Activated CD4-positive, alpha-beta T cell treated with anti-CD3 and anti-CD28 coated beads, Interleukin-2, Interleukin-4, amounts not matched to agents 100 ng/mL and 50 ng/mL, durations not matched to agents 16 hours and 8 hours (primary cell): ENCODE measurements at places on chromosomes 4 and X.

GRCh38 chrX:155334486-155335336 lies at the start of gene CLIC2:
CLIC2 (minus strand) TSS chrX:155334614; CDS start chrX:155334427, 187 bp downstream.
- peak; percentile 1 for DNase-seq

- DNase-seq, result no peak
Measured at GRCh38 chr4:81492606-81493230, 21.0 kb upstream of the RASGEF1B start.

- no peak for DNase-seq
Measured at GRCh38 chr4:8218371-8219031, 19.4 kb downstream of the SH3TC1 start.

DNA sequence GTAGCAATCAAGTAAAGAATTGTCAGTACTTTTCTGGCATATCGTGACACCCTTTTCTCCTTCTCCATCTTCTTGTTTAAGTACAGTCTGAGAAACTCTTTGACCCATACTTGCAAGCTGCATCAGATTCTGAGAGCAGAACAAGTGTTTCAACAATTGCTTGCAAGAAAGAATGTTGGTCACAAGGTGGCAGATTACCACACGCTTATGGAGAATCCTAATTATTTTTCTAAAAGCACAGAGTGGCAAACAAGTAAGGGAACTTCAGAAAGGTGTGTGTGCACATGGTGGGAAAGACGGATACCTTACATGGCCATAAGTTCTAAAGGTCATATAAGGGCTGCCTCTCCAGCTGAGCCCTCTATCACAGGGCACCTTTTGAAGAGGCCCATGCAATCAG lies 136.4 kb upstream of the FGF13 start:
- DNase-seq, result no peak

DNA sequence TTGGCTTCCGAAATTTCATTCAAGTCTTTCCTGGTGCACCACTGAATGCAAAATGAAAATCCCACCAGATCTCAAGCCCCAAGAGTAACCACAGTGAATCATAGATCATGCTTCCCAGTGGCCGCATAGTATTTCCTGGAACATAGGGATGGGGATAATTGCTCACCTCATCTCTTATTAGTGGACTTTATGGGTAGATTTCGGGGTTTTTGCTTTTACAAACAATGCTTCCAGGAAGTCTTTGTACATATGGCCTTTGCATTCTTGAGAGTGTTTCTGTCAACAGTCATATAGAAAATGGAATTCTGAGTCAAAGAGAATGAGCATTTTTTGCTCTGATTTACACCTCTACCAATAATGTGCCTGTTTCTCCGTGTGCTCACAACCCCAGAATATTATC lies 53.4 kb downstream of the PPEF2 start:
- peak; percentile 72 for DNase-seq

DNA sequence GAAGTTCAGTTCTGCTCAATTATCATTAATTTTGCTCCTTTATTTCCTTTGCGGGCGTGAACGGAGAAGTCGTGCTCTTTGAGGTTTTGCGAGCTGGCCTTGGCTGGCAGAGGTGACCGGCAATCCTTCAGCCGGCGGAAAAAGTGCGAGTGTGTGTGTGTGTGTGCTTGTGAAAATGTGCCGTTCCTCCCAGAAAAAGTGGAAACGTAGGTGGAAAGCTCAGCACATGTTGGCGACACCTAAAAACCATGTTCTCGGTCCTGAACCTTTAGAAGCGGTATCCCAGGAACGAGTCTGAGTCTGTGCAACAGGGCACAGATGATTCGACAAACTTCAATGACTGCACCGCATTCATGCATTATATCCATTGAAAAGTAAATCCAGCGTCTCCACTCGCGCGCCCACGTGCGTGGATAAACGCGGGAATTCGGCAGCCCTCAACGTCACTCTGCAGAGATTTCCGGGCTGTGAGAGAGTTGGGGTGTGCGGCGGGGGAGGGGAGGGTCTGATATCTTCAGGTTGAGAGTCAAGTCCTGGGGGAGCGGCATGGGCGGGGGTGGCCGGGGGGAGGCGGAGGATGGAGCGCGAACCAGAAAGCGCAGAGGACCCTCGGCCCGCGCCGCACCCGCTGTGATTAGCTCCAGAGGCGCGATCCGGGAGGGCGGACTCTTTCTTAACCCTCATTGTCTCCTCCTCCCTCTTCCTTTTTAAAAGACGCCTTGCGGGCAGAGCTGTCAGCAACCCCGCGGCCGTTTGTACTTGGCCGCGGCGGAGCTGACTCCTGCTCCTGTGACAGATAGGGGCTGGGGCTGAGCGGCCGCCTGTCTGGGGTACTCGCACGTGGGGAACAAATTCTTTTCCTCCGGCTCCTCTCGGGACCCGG lies at the start of gene SHISA3:
TSS of gene SHISA3 (plus strand) at position 737 of the 883 bp plus-strand sequence. CDS start 569 bp downstream, outside the sequence.
- DNase-seq, result peak; percentile 30

- DNase-seq, result no peak
Measured at GRCh38 chr4:180993244-180993836, 1249.9 kb upstream of the TENM3 start.

- peak; percentile 41 for DNase-seq
Measured at GRCh38 chr4:36551697-36552214, 270.3 kb downstream of the DTHD1 start.

GRCh38 chr4:182913036-182913435 lies 4.2 kb downstream of the DCTD start:
- no peak for DNase-seq

- DNase-seq, result no peak
Measured at GRCh38 chr4:68359508-68359907, 9.6 kb upstream of the YTHDC1 start.

- no peak for DNase-seq
Measured at GRCh38 chrX:16042980-16043379, 80.4 kb upstream of the GRPR start.

GRCh38 chrX:150913511-150913910 lies 15.0 kb upstream of the CD99L2 start:
- DNase-seq, result no peak

DNA sequence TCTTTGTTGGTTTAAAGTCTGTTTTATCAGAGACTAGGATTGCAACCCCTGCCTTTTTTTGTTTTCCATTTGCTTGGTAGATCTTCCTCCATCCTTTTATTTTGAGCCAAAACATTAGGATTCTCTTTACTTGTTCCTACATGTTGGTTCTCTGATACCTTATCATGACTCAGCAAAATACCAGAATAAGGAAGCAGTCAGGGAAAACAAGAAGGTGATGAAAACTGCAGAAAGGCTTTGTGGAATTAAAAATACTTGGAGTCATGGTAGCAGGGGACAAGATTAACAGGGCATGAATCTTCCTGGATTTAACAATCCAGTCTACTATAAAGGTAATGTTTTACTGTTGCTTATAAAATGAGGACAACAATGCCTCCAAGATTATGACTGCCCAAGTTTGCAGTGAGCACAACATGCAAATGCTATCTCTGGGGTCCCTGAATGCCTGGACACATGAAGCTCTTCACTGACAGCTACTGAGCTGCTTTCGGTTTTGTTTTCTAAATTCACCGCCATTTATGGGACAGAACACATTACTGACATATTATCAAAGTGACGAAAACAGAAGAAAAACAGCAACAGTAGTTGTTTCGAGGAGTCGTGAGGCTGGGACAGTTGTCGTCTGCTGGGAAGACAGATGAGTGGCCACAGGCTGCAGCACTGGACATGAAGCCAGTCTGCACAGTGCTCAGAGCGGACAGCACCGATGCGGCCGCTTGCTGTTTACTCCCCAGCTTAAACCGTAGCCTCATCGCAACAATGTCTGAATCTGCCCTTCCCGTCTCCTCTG lies 174.5 kb upstream of the DKK2 start:
- no peak for DNase-seq

DNA sequence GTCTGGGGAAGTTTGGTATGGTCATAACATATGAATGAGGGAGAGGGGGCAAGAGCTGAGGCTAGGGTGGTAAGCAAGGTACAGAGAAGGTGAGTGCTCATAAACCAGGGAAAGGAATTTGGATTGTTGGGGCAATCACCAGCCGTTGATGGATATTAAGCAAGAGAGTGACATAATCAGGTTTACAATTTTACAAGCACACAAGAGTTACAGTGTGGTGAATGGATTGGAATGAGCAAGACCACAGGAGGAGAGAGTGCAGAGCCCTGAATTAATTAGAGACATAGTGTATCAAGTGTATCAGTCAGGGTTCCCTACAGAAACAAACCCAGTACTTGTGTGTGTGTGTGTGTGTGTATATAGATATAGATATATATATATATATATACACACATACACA lies 18.7 kb upstream of the FMR1NB start:
- no peak for DNase-seq

GRCh38 chr4:176123710-176124407 lies 58.2 kb downstream of the WDR17 start:
- DNase-seq, result peak; percentile 38

DNA sequence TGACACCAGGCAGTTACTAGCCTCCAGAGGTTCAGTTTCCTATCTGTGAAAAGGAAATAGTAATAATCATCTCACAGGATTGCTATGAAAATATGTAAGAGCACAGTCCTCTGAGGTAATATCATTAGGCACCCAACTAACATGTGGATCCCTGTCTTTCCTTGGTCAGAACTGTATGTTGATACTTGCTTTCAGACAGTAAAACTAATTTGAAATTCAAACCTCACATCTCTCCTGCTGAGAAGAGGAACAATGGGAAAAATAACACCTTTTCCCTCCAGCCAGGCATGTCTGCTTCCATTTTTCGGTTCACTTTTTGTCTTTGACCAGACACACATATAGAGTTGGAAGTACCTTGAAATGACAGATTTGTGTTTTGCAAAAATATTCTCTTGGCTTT lies 262.7 kb downstream of the IL15 start:
- no peak for DNase-seq

DNA sequence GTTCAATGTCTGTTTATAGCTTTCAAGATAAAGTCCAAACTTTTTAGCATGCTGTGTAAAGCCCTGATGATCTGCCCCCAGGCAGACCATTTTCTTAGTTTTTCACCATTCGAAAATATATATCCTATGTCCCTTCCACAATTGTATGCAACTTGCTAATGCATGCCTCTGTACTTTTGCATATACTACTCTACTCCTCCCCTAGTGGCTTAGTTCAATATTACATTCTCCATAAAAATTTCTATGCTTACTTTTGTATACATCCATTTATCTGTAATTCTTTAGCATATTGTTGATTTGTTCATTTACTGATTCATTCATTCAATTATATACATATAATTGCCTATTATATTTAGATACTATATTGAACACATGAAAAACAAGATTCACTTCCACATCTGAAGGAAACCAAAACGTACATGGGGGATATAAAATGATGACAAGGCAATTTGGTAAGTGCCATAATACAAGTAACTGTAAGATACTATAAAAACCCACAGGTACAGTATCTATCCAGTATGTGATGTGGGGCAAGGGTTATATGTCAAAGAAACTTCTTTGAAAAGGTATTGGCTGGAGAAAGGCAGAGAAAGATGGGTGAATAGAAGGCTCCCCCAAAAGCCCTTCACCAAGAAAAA lies 902.5 kb downstream of the FAM133A start:
- peak; percentile 2 for DNase-seq

DNA sequence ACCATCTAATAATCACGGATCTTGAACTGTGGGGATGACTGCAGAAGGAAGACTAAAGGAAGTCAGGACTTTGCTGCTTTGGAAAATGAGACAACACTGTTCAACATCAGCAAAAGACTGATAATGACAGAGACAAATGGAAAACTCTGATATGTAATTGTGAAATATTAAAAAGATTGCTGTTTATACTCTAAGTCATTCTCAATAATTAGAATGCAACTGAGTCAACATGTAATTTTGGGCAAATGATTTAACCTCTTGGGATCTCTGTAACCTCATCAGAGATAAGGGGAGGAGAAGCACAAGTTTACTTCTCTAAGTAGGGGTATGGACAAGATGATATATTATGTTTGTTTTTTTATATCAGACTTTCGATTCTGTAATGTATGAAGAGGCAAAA lies 121.9 kb downstream of the GASK1B start:
- no peak for DNase-seq

GRCh38 chr4:28565396-28565795 lies 1704.8 kb downstream of the STIM2 start:
- no peak for DNase-seq

GRCh38 chr4:185529413-185529812 lies 5.9 kb downstream of the PDLIM3 start:
- no peak for DNase-seq

DNA sequence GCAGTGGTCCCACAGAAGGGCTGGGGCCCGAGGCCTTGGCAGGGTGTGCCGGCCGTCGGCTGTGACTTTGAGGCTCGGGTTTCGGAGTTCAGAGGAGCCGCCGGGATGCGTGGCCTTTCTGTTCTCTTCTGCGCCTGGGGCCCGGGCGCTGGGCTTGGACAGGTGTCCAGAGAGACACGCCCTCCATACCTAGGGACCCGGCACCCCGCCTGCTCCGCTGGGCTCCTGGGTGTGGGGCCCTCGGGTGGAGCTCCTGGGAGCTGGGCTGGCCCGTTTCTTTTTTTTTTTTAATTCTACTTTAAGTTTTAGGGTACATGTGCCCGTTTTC lies 11.3 kb downstream of the FGFRL1 start:
- DNase-seq, result no peak

DNA sequence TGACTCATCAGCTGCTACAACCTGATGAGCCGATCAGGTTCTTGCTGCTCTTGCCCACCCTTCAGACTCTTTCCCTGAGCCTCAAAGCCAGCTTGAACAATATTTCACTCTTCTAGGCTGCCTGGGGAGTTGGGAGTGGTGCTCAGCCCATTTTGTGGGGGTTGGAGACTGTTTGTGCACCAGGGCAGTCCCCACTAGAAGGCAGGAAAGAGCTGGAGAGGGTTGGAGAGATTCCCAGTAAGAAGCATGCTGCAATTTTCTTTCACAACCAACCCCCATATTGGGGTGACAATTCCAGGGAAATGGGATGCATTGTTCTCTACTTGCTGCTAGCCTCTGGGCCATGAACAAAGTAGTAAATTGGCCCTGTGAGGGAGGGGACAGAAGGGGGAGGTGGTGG lies 44.1 kb downstream of the SLC16A2 start:
- DNase-seq, result no peak

GRCh38 chr4:121330180-121330665 lies 50.6 kb downstream of the QRFPR start:
- DNase-seq, result no peak

DNA sequence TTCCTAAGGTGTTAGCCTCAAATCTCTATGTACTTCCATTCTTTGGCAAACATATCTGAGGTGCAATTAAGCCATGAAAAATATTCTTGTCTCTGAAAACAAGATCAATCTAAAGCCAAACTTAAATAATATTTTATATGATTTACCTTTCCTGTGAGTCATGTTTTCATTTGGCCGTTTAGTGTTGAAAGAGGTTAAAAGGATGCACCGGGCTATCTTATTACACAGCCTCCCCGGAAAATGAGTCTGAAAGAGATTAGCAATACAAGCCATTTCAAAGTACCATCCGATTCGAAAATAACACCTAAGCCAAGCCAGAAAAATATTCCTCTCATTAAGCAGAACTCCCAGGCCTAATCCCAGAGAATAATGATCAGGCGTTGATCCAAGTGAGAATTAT lies 161.5 kb upstream of the EPHA5 start:
- DNase-seq, result no peak

- DNase-seq, result no peak
Measured at GRCh38 chrX:53684415-53685192, 1.9 kb downstream of the HUWE1 start.

- peak; percentile 47 for DNase-seq
Measured at GRCh38 chr4:680928-681645, 6.7 kb downstream of the MYL5 start.

- peak; percentile 45 for DNase-seq
Measured at GRCh38 chr4:114036426-114036825, 57.0 kb upstream of the ARSJ start.

- no peak for DNase-seq
Measured at GRCh38 chr4:26762650-26763049, 98.0 kb upstream of the STIM2 start.
